ENCODE measurements at places on chromosomes 16 and 17.

GRCh38 chr16:54933281-54934011 is 2.8 kb downstream of the IRX5 start:
- DNase-seq, result no peak

DNA sequence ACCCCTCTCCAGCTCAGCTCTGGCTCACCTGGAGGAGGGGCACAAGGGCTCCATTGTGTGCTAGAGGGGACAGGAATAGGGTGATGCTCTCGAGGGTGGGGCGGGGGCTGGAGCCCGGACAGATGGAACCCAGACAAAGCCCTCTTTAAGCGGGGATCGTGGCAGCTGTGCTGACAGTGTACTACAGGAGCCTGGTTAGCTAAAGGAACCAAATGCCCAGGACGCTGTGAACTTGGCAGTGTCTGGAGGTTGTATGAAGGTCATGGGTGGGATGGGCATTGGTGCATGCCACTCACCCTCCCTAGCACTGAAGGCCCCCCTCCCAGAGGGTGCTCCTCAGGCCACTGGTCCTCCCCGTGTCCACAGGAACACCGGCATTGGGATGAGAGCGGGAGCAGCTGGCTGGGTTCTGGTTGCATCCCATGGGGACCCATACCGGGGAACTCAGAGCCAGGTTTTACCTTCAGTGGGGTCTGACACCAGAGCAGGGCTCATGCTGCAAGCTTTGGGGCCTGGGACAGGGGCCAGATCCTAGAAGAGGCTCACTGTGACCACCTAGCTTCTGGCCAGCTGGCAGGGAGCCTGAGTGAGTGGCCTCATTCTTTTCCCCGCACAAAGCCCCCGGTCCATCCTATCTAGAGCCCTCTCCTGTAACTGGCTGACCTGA is 11.9 kb downstream of the KIF19 start:
- DNase-seq, result no peak

GRCh38 chr16:51753467-51754127 is 602.5 kb upstream of the SALL1 start:
- no peak for DNase-seq

GRCh38 chr16:24116989-24117388 is 139.1 kb upstream of the CACNG3 start:
- DNase-seq, result no peak

DNA sequence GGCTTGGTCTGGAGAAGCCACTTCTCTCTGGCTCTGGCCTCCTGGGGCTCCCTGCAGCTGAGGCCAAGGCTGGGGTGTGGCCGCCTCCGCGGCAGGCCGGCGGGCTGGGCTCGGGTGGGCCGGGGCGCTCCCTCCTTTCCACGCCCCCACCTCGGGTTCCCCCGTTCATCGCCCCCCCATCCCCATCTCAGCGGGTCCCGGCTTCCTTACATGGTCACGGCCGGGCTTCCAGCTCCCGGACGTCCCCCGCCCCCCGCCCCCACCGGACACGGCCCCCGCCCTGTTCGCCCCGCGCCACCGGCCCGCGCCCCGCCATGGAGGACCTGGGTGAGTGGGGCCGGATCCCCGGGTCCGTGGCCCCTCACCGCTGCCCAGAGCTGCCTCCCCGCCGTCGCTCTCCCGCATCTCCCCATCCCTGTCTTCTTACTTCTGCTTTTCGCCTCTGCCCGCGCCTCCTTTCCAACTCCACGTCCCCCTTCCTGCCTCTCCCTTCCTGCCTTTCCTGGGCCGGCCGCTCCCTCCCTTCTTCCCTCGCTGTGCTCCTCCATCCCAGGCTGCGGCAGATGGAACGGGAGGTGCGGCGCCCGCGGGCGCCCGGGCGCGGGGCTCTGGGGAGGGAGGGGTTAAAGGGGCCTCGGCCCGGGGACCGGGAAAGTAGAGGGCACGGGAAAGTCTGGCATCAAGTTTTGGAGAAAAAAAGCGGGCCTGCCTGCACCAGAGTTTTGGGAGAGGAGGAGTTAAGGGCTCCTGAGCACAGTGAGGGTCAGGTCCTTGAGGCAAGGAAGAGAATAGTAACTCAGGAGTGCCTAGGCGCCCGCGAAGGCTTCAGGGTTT is at the start of gene TGFB1I1:
TSS of gene TGFB1I1 (plus strand) at position 278 of the 834 bp plus-strand sequence. CDS start at position 315, 37 bp downstream.
- no peak for DNase-seq

GRCh38 chr17:11991461-11991860 is 5.8 kb downstream of the ZNF18 start:
- no peak for DNase-seq

GRCh38 chr17:8806926-8807550 is 7.9 kb upstream of the MFSD6L start:
- no peak for DNase-seq

DNA sequence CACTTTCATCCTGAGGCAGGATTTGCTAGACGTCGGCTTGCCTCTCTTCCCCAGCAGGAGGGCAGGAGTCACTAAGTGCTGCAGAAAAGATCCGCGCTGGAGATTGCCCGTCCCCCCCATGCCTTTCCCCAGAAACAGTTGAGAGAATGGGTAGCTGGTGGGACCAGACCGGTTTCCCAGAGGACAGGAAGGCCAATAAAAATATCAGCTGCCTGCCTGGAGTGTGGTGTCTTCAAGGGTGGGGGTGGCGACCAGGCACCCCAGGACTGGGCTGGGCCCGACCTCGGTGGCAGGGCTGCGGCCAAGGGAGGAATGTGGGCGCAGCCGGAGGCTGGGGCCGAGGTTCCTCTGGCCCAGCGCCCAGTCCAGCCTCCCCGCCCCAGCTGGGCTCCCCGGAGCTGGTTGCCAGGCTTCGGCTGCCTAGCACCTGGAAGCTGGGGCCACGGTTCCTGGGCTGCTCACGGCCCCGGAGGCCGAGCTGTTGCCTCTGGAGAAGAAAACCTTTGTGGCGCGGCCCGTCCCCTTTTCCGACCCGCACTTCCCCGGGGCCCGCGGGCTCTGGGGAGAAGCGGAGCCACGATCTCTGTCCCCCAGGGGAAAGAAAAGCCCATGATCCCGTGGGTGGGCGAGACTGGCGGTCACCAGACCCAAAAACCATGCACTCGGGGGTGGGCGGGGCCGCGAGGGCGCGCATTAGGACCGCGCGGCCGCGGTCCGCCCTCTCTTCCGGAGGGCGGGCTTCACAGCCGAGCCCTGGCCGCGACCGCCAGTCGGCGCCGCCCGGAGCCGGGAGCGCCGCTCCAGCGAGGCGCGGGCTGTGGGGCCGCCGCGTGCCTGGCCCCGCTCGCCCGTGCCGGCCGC is at the start of gene TRAF4:
TSS of gene TRAF4 (plus strand) at position 769 of the 861 bp plus-strand sequence. CDS start 102 bp downstream, outside the sequence.
- DNase-seq, result peak; percentile 57

DNA sequence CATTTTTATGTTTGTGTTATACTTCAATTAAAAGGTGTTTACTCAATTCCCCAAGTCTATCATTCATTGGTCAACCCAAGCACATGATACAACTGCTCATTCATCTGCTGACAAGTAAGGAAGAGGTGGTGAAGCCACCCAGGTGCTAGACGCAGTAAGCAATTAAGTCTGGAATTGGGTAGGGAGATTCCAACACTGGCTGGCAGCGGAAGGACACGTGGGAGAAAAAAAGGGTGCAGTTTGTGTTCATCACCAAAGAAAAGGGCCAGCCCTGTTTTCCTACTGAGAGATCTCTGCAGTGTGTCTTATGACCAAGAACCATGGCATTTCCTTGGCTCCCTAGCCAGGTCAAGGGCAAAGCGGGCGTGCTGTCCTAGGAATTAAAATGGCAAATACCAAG is 11.8 kb upstream of the ZNF23 start:
- DNase-seq, result no peak

DNA sequence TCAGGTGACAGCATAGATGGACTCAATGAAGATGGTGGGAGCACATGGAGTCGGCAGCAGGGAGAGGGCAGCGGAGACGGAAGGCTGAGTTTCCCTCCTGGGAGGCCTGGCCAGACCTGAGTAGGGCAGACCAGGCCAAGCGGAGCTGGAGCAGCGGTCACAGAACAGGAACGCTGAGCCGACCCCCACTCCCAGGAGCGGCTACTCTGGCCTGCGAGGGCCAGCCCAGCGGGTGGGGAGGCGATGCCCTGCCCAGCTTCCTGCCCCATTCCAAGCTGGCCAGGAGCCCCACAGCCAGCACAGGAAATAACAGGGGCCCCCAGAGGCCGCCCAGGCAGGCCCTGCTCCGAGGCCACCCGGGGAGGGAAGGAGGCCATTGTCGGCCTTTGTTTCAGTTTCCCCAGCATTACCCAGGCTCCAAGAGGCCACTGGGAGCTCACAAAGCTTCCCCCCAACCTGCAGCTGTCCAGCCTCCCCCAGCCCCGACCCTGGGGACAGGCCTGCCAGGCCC is 79.8 kb downstream of the ZNF423 start:
- DNase-seq, result no peak

DNA sequence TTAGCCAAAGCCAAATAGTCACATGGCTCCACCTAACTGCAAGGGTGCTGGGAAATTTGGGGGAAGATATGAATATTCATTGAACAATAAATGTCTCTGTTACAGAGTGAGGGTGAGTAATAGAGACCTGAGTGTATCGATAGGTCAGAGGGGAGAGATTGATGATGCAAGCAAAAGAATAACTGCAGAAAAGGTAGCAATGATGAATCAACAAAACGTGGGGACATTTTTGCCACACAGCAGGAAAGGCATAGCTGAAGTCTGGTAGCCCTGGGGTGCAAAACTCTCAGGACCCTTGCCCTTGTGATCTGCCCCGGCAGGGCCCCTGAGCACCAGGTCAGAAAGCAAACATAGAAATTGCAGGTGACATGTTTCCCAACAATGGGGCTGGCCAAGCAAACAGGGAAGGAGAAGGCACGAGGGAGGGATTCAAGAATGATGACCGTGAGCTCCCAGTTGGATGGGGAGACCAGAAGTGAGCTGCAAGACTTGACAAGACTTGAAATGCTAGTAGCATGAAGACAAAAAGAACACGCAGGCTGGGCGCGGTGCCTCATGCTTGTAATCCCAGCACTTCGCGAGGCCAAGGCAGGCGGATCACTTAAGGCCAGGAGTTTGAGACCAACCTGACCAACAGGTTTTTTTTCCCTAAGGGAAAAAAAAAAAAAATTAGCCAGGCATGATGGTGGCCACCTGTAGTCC is 12.7 kb upstream of the HERPUD1 start:
- no peak for DNase-seq

- no peak for DNase-seq
Observed at GRCh38 chr16:87534030-87534653, 41.3 kb upstream of the ZCCHC14 start.

DNA sequence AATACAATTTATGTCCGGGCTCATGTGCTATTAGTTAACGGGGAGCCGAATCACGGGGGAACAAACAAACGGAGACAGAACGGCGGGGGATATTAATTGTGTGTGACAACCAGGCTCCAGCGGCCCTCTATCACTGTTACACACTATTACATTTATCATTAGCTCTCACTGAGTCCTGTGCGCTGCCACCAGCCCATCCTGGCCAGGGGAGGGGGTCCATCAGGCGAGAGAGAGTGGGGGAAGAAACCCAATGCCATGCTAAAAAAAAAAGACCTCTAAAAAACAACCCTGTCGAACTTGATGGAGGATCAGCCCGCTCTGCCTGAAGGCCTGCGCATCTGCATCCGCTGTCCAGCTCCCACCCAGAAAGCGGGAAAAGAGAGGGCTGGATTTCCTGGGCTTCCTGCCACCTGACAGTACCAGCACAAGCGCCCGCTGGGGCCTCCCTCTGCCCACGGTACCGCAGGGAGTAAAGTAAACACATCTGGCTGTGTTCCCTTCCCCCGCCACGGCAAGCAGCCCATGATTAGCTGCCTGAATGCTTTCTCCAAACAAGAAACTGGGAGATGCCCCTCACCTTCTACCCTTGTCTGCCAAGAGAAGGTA is 41.7 kb downstream of the PIPOX start:
- no peak for DNase-seq

GRCh38 chr17:72287586-72287985 is 166.8 kb downstream of the SOX9 start:
- no peak for DNase-seq

DNA sequence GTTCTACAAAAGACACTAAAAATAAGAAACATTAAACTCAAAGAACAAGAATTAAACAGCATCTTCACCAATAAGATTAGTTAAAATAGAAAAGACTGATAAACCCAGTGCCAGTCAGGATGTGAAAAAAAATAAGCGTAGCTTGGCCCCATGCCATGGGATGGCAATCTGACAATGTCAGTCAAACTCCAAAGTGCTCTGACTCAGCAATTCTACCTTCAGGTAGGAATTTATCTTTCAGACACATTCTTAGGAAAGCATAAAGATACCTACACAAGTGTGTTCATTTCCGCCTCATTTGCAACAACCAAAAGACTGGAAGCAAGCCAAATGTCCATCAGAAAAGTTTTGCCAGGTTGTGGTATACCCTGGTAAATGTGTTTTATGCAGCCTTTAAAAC is 9.1 kb upstream of the MPO start:
- DNase-seq, result no peak

DNA sequence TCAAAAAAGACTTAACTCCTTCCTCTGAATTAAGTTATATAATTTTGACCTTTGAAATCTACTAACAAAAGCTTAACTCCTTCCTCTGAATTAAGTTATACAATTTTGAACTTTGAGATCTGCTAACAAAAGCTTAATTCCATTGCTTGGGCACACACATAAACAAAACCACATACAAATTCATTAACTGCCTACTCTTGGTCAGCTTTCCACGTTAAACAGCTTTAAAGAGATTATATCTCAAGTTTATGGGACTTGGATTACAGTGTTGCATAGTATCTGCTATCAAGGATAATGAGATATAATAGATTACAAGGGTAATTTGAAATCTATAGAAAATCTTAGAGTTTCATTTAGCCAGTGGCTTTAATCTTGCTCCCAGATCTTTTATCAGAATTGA is 23.5 kb downstream of the COX10 start:
- DNase-seq, result no peak

DNA sequence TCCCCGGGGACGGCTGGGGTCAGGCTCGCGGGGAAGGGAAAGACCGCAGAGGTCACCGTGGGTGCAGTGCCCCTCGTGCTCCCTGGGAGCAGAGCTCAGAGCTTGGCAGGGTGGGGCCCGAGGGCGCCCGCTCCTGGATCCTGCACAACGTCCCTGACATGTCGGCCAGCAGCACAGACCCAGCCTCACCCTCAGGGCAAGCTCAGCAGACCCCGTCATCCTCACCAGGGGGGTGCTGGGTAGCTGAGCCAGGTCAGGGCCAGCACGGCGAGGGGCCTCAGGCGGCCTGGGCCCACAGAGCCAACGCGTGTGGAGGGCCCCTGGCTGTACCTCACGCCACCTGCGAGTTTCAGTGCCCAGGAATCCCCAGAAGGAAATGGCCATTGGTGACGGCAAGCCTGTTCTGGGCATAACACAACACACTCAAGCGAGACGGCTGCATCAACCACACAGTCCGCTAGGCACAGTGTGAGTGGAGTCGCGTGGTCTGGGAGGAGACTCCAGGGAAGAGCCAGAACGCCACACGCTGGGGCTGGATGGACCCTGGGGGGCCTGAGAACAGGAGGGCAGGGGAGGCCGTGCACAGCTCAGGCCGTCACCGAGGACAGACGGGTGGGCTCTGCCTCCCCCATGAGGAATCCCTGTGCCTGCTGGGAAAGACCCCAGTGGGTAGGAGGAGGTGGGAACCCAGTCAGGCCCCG is 60.3 kb downstream of the ZNF778 start:
- no peak for DNase-seq

GRCh38 chr17:70208825-70209555 is 39.7 kb downstream of the KCNJ2 start:
- no peak for DNase-seq

- no peak for DNase-seq
Observed at GRCh38 chr17:29376667-29377270, 13.4 kb upstream of the TAOK1 start.

- no peak for DNase-seq
Observed at GRCh38 chr16:56257239-56257638, 66.0 kb downstream of the GNAO1 start.

- no peak for DNase-seq
Observed at GRCh38 chr16:50155925-50156324, 2.8 kb downstream of the TENT4B start.
